T-helper 22 cell (primary cell): ENCODE measurements at places on chromosomes 5 and 9.

DNA sequence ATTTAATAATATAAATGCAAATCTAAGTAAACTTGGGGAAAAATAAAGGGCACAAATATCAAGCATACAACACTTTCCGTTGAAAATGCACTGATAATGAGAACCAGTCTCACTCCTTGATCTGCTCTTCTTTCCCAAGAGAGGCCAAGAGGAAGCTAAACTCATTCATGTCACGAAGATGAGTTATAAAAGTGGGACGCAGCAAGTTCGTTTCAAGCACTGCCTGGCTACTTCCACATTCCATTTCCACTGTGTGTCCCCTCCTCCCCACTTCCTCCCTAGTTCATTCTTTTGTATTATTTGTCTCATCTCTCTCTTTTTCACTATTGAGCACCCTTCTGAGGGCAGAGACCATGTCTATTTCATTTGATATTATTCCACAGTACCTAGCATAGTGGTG, 158.1 kb downstream of the SLC24A2 start:
- no peak for DNase-seq

- no peak for DNase-seq
These were observed 5.1 kb downstream of the POU5F2 start for GRCh38 chr5:93736284-93736683.

DNA sequence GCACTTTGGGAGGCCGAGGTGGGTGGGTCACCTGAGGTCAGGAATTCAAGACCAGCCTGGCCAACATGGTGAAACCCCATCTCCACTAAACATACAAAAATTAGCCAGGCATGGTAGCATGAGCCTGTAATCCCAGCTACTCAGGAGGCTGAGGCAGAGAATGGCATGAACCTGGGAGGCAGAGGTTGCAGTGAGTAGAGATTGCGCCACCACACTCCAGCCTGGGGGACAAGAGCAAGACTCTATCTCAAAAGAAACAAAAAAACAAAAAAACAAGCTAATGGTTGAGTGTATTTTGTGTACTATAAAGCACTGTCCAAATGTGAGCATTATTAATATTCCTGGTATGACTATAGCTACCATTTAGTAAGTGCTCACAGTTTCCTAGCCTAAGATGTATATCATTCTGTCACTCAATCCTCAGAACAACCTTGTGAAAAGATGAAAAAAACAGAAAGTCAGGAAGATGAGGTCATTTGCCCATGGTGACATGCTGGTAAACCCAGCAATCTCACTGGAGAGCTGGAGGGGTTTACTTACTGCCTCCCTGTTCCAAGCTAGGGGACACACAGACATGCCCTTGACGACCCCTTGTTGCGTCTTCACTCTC, 27.7 kb downstream of the ARHGEF37 start:
- no peak for DNase-seq

GRCh38 chr5:17907094-17907493, 272.8 kb downstream of the TAF11L14 start:
- DNase-seq: no peak

DNA sequence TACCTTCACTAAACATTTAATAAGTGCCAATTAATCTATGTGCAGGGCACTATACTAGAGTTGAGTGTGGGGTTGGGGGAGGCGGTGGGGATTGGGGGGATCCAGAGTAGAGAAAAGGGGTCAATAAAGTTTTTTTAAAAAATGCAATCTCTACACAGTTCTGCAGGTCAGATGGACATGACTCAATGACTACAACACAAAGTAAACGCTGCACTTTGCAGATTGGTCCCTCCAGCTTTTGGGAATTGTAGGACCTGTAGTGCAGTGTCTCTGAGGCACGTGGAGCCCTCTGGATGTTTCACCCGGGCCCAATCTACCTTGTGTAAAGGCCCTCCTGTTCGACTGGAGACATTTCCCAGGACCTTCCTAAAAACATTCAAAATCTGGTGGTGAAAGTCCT, 43.5 kb downstream of the SEMA6A start:
- no peak for DNase-seq

- DNase-seq: no peak
These were observed 27.6 kb downstream of the COL15A1 start for GRCh38 chr9:98971168-98971914.

DNA sequence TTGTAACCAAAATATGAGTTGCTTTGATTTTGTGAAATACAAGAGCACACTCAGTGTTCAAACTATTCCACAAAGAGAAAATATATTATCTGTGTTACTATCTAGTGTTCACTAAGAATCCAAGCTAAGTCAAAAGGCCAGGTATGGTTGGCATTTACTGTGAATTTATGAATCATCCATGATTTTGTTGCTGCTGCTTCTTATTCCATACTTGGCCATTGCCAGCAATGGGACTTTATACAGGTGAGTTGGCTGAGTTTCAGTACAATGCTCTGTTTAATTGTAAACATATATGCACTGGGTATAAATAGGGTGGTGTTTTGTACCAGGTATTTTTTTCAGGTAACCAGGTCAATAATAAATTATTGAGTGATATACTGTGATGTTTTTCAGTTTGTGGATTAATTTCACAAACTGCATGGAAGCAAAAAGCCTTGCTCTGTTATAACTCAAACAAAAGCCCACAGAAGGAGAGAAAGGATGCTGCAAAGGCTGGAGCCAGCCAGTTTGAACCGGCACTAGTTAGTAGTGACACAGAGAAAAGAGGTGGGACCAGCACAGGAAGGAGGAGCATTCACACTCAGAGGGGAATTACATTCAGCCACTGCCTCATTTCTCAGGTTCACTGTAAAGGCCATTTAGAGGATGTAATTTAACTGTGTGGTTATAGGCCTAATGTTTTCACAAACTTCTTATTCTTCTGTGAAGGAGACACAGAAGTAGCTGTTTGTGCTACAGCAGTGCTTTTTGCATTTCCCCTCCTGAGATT, 381.8 kb downstream of the ADGRV1 start:
- no peak for DNase-seq

GRCh38 chr5:943918-944620, 51.4 kb downstream of the TRIP13 start:
- DNase-seq: no peak

- no peak for DNase-seq
These were observed 485 bp upstream of the HABP4 start for GRCh38 chr9:96449523-96449844.

GRCh38 chr9:26781906-26782305, 110.7 kb downstream of the CAAP1 start:
- no peak for DNase-seq

DNA sequence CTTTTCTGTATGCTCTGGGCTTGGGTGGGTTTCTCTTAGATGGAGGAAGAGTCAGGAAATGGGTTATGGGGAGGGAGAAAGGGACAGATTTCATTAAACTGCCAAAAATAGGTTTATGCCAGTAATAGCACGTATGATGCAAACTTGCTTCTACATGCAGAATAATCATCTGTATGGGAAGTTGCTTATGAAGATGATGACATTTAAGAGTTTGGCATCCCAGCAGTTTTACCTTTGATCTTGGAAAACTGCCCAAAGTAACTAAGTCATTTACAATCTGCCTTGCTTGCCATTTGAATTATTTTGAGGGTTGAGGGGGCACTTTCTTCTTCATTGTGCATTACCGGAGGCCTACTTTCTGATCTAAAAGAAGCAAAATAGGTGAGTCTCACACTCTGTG, 282.9 kb upstream of the ANKRD55 start:
- DNase-seq: no peak
